ENCODE measurements at places on chromosomes 4 and X. TPM values are rescaled to one million over a fixed set of nuclear protein-coding genes. Genes with fewer than 3 reads are reported as not detected.
A peak's percentile ranks its signal among the peaks of the same experiment; 100 is the strongest.

DNA sequence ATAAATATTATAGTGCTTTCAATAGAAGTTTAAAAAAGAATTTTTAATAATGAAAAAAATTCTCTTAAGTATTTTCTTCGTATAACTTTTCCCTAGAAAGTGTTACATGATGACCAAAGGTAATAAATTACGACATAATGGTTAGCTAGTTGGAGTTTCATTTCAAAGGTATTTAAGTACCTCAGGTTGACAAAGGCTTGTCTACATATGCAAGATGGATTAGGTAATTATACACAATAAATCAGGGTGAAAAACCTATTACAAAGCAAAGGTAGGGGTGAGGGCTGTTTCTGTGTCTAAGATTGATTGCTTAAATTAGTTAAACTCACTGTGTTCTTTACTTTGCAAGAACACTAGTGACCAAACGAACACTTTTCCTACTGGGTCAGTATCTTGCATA, 508.5 kb upstream of the FAT1 start:
- no peak for DNase-seq

DNA sequence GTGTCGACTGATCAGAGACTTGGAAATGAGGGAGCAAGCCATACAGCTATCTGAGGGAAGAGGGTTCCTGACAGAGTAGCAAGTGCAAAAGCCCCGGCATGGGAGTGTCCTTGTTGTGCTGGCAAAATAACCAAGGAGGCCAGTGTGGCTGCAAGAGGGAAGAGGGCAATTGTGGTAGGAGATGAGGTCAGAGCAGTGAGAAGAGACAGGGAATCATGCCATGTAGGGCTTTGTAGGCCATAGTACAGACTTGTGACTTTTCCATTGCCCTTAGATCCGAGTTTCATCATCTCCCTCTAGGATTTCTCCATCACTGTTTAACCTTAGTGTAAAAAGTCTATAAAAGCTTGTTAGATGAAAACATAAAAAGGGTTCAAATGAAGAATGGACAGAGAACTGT, 76.2 kb downstream of the DOCK11 start:
- no peak for DNase-seq

The KIAA1210 gene
- not detected for total RNA-seq

- no peak for DNase-seq
Measured at GRCh38 chrX:134933911-134934310, 56.9 kb upstream of the SMIM10 start.

DNA sequence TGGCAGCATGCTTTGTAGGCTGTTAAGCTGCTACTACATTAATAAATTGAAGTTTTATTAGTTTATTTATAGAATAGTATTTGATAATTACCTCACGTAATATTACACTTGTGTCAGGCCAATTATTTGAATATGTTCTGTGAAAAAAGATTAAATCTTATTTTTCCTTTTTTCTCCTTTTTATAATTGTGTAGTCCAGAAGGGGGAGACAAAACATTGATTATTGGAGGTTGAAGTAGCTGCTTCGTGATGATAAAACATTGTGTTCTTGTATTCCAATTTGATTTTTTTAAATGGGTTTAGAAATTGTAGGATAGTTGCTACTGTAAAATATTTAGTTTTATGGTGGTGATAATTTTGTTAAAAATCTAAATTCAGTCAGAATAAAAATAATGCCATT, 85.7 kb downstream of the DIAPH2 start:
- DNase-seq, result peak; percentile 20

DNA sequence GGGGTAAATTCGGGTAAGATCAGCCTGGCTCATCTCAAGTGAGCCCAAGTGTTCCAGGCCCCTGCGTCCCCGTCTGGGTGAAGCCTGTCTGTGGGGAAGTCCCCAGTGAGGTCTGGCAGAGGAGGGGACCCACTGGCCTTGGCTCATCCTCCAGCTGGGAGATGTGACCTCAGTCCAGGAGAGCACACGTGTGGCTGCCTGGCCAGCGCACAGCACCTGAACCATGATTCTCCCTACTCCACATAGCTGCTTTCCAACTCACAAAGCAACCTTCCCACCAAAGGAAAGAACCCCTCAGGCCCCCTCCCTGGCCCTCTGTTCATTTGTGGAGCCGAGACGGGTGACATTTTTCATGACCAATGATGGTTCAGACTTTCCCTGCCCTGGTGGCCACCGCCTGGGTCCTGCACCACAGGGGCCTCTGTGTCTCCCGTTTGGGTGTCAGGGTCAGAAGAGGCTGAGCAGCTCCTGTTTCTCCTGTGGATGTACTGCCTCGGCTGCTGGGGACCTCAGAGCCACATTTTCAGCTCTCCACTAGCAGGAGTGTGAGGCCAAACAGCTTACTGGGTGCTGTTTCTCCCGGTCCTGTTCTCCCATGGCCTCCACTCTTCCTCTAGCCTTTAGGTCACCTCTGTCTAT, 111.4 kb downstream of the CPZ start:
- DNase-seq, result peak; percentile 3

The KLHL4 gene
- total RNA-seq, result not detected

The FOXP3 gene
- total RNA-seq, result not detected

DNA sequence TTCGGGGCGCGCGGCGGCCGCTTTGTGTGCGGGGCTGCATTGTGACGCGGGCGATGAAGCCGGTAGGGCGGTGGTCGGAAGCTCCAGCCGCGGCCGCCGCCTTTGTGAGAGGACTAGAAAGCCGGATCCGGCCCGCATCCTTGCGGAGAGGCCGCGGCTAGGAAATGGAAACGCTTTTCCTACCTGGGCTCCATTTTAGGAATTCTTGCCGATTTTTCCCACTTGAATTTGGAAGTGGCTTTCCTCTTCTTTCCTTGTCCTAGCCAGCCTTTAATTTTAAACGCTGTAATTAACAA, 708 bp downstream of the TMSB4X start:
- DNase-seq, result no peak

- DNase-seq, result no peak
Measured at GRCh38 chr4:119059221-119059620, 76.4 kb upstream of the MYOZ2 start.

The CENPE gene
- total RNA-seq, result 9.4 TPM
